ENCODE measurements at places on chromosomes 5 and 9.

DNA sequence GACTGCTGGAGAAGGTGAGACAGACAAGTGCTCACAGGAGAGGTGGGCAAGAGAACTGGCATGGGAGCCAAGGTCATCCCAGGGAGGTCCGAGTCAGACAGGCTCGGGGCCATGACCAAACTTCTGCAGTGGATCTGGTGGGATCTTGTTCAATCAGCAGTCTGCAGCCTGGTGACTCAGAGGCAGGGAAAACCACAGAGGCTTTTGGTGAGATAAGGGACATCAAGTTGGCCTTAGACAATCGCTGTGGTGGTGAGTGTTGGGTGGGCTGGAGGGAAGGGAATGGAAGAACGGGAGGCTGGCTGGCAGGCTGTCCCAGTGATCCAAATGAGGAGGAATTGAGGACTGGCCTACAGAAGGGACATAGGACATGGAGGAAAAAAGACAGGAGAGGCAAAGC, 123.8 kb downstream of the TMEM174 start:
- no peak for DNase-seq

DNA sequence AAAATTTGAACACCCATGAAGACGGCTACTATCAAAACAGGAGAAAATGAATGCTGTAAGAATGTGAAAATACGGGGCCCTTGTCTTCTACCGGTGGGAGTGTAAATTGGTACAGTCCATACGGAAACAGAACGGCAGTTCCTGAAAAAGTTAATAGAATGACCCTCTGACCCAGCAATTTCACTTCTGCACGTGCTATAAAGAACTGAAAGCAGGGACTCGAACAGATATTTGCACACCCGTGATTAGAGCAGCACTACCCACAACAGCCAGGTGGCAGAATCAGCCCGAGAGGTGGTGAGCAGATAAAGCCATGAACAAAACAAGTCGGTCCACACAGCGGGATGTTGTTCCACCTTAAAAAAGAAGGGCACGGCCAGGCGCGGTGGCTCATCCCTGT, 22.6 kb upstream of the SLC12A7 start:
- no peak for DNase-seq

GRCh38 chr9:121972501-121972981, 120.6 kb downstream of the TTLL11 start:
- DNase-seq, result no peak

GRCh38 chr9:109063760-109064159, 50.5 kb upstream of the CTNNAL1 start:
- no peak for DNase-seq

DNA sequence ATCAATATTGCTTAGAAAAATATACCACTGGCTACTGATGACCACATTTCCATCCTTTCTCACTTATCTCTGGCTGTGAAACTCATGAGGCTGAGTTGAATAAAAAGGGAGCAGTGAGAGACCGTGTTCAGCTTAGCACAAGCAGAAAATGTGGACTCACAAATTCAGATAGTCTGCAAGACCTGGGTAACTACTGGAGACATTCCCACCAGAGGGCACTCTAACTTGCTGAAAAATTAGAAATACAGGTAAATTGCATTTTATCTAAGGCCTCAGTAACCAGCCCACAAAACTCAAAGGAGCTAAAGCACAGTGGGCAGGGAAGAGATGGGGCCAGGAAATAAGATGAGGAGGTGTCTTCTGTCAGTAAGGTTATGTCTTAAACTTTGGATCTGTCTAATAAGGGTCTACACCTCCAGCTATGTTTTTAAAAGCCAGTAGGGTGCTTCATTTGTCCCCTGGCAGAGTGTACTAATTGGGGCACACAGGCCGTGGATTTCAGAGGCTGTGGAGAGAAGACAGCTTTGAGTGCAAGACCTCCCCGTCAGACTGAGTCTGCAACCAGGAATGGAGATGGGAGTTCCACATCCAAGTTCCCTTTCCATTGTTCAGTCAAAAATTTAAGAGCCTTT, 8.7 kb upstream of the NDUFB6 start:
- no peak for DNase-seq

DNA sequence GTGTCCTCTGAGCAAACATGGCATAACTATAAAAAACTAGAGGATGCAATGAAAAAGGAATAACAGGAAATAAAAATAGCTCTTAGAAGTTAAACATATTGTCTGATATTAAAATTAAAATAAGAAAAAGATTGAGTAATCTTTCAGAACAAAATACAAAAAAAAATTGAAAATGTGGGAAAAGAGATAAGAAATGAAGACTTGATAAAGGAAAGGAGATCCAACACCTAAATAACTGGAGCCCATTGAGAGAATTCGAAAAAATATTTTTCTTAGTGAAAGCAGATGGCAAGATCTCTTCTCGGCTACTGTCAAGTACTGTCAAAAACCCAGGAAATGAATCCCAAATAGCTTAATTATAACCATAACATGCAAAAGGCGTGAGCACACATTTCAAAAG, 24.9 kb downstream of the LIFR start:
- DNase-seq, result no peak

DNA sequence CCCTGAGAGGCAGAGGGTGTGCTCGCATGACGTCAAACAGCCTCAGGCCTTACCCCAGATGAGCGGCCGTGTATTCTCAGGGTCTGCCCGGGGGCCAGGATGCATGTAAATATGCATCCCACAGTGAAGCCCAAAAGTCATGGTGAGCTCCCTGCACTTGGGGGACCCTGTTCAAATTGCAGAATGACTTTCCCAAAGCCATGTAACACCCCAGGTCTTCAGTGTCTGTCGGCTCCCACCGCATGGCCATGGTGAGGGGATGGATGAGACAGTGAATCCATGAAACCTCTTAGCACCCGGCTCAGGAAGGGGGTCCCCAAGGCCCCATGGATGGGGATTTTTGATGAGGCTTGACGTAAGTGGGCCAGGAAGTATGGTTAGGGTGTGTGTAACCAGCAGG, 9.3 kb upstream of the COL5A1 start:
- no peak for DNase-seq

GRCh38 chr5:160473681-160474080, 52.0 kb downstream of the PTTG1 start:
- no peak for DNase-seq

DNA sequence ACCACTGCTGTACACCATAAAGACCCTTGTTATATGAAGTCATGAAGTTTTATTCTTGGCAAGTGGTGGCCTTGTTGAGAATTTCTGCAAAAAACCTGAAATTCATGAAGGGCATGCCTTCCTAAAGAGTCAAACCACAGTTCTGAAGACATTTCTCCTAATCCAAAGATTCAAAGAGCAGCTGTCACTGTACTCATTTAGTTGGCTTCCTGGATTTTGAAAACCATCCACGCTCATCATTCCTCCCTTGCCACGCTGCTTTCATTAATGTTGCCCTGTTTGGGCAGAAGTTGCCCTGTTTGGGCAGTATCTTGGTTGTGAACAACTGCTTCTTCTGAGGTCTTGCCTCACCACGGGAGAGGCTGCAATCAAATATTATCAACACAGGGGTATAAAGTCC, 560.3 kb upstream of the TLE4 start:
- no peak for DNase-seq

DNA sequence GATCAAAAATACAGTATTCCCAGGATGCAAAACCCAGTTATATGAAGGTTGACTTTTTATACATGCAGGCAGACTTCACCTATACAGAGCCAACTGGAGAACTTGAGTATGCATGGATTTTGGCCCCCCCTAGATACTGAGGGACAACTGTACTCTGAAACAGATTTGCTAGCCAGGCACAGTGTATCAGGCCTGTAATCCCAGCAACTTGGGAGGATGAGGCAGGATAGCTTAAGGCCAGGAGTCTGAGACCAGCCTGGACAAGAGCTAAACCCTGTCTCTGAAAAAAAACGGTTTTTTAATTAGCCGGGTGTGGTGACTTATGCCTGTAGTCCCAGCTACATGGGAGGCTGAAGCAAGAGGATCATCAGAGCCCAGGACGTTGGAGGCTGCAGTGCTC, 21.9 kb downstream of the PTBP3 start:
- DNase-seq, result no peak

DNA sequence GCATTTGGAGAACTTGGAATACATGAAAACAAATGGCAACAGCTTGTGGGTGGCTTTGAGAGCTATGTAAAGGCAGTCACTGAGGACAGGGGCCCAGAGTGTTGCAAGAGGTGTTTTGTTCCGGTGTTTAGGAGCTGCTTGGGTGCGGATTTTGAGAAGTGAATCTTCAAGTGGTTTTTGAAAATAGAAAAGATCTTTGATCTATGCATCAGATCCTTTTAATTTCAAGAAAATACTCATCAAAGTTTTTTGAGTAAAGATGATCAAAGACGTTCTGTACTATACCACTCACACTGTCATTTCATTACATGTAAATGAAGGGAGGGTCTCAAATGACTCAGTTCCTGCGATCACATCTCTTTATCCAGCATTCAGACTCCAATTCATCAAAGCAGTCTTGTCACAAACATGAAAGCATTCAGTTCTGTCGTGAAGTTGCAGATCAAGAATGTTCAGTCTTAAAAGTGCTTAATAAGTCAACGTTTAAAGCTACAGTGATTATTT, 112.5 kb downstream of the WDR41 start:
- peak; percentile 15 for DNase-seq

DNA sequence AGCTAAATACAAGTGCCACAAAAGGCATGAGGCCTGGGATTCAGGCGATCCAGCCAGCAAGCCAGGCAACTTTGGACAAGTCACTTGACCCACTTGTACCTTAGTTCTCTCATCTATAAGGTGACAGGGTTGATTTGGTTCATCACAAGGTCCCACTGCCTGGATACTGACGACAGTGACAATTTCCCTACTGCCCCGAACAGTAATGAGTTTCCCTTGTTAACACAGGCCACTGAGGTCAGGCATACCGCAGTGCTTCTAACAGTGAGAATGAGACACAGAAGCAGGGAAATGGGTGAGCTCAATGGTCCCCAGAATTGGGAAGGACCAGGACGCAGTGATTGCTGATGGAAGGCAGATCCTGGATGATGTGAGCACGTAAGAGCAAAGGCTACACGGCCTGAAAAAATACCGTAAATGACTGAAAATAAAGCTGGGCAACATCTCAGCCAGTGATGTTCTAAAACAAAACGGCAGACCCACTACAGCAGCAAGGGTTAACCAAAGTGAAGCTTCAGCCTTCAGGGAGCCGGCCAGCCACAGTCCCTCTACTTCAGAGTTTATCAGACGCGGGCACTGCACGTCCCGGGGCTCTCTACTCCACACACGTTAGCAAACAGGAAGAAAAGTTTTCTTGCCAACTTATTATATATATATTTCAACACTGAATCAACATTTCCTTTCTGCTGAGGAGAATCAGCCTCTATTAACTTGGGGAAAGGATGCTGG, 846 bp downstream of the MGAT1 start:
- no peak for DNase-seq

- DNase-seq, result no peak
These were observed 62.5 kb upstream of the SPOCK1 start for GRCh38 chr5:137561608-137562007.

DNA sequence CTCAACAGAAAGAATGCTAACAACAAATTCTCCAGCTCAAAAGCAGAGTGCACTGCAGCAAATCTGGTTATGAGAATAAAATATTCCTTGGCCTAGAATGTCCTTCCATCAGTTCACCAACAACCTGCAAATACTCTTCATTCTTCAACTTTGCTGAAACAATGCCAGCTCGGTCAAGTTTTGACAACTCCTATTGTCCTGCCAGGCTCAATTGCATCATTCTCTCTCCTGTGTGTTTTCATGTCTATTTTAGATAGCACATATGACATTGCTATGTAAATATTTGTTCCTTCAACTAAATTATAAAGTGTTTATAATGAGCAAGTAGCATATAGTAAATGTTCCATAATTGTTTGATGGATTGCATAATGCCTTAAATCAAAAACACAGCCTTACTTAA, 463.8 kb downstream of the TLE1 start:
- no peak for DNase-seq

- no peak for DNase-seq
These were observed 1472.5 kb upstream of the CDH6 start for GRCh38 chr5:29720954-29721353.

DNA sequence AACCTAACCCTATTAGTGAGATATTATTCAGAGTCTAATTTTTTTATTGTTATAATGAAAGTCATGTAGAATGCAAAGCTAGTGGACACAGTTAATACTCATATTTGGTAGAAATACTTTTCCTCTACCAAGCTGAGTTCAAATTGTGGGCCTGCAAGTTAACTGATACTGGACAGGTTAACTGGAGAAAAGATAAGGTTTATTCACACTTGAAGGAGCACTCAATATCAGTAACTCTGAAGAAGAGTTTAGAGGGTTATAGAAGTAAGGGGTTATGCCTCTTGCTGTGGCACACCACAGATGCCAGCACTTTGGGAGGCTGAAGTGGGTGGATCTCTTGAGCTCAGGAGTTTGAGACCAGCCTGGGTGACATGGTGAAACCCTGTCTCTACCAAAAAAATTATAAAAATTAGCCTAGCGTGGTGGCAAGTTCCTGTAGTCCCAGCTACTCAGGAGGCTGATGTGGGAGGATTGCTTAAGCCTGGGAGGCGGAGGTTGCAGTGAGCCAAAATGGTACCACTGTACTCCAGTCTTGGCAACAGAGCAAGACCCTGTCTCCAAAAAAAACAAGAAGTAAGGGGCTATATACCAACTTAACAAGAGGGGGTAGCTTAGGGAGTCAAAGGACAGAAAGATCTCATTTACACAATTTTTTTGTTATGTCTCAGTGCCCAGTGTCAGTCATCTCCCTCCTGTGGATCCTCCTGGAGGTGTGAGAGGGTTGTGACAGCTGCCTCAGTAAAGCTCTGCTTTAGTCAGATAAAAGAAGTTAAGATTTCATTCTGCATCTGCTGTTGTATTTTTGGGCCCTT, 121.2 kb upstream of the GRHPR start:
- peak; percentile 2 for DNase-seq

DNA sequence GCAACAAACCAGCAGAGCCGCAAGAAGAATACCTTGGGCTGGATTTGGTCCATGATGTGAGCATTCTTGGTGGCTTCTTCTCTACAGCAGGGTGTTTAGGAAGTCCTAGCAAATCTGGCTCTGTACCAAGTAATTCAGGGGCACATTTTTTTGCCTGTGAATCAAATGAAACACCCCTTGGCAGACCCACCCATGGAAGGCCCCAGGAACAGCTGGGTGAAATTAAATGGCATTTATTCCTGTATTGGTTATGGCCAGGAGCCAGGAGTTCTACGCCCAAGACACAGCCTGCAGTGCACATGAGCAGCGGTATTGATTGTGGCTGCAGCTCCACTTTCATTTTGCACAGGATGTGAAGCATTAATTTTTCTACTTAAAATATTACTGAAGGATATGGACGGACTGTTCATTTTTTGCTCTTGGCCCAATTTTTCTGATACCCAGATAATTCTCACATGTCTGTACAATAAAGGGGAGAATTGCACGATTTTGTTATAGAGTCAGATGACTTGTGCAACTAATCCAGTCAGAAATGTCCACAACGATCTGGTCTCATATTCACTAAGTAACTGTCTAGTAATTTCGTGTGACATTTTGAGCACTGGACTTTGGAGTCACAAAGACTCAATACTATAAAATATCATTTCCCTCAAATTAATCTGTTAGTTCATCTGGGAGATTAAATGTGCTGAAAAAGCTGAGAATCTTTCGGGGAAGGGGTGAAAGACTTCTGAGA, 120.7 kb upstream of the APC start:
- no peak for DNase-seq

Data from T-cell (primary cell).